Activated T-cell treated with anti-CD3 and anti-CD28 coated beads for 1 hour (primary cell): ENCODE measurements at places on chromosomes 1 and 21.

GRCh38 chr1:75484789-75485188 is 126.1 kb downstream of the SLC44A5 start:
- DNase-seq, result no peak

DNA sequence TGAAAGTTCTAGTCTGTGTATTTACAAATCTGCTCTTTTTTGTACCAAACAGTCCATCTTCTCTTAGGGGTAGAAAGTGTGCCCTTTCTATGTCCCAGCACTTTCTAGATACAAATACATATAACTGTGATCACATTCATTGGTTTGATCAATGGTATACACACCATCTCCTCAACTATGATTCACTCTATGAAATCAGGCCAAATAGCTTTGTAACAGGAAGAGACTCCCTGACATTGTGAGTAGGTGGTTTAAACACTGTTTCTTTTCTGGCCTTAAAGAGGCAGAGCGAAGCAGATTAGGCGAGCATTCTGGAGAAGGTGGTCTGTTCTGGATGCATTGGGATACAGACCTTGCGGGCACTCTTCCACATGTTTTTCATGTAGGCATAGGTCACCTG is 39.3 kb upstream of the EXOSC10 start:
- DNase-seq, result no peak

GRCh38 chr1:9910076-9910422 is at the start of gene CTNNBIP1:
Gene CTNNBIP1, minus strand, starts transcription at chr1:9910269. Its CDS starts 38,205 bp downstream, at chr1:9872064.
- no peak for DNase-seq

DNA sequence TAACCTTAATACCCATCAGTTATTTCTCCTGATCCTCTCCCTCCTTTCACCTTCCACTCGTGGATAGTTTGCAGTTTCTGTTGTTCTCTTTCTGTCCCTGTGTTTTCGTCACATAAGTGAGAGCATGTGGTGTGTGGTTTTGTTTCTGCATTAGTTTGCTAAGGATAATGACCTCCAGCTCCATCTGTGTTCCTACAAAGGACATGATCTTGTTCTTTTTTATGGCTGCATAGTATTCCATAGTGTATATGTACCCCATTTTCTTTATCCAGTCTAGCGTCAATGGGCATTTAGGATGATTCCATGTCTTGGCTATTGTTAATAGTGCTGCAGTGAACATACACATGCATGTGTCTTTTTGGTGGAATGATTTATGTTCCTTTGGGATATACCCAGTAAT is 36.6 kb upstream of the GPR25 start:
- DNase-seq, result no peak

DNA sequence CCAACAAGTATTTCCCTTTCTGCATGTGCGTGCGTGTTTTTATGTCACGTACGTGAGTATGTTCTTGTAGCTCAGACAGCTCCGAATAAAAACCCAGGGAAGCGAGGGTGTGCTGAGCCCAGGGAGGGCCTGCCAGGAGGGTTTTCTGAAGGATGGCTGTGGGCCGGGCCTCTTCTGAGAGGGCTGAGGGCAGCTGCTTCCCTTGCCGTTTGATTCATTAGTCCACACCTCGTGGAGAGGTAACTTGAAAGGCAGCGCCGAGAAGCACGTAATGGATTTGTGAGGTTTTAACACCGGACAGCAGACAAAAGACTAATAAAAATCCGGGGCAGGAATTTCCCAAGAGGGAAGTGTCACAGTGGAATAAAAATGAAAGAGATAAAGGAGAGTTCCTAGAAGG is 29.5 kb downstream of the CD247 start:
- DNase-seq, result no peak

DNA sequence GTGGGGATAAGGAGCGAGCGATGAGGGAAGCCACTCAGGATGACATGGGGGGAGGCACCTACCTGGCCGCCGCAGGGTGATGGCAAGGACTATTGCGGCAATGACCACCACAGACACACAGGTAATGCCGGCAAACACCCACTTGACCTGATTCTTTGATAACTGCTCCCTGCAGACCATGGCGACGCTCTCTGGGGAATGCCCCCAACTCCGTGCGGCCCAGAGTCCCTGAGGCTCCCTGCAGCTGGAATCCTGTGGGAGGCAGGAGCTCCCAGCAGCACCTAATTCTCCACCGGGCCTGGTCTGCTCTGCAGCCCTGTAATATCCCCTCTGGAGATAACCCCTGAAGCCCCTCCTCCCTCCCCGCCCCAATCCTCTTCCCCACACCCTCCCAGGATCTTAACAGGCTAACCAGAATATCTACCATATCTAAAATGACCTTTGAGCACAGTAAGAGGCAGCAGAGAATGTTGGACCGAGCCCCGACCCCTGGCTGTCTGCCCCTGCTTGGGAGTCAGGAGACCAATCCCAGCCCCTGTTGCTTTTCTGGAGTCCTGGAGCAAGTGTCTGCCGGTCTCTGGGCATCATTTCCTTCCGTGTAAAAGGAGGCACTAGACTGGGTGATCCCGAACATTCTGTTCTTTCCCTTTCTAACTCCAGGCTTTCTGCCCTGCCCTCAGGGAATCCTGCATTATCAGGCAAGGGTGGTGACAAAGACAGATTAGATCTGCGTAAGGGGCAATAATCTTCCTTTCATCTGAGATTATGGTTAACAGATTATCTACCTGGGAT is at the start of gene FAM151A:
TSS of gene FAM151A (minus strand) at position 310 of the 792 bp plus-strand sequence. CDS start at position 180, 130 bp downstream.
- no peak for DNase-seq

DNA sequence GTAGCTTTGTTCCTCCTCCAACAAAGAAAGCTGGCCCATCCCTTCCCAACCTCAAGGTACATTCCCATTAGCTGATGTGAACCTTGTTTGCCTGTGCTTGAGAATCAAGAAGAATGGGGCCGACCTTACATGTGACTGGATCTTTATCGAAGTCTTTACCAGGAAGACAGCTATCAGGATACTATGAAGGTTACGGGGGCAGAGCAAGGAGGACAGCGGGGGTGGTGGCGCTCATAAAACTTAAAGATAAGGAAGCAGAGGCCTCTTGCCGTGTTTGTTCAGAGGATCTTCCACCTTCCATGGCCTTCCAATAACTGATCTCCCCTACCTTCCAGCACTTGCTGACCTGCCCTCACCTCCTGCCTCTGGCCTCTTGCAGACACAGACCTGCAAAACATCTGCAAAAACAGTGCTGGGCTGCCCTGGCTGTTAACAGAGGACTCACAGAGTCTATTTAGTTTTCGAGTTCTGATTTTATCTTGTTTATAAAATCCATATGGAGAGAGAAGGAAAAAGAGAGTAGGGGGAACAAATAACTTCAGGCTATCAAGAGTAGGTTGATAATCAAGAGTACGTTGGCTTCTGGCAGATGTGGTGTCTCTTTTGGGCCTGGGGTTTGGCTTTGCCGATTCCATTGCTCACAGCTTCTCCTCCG is 198.0 kb downstream of the HUNK start:
- DNase-seq, result no peak

GRCh38 chr21:36186506-36187399 is 30.1 kb downstream of the DOP1B start:
- no peak for DNase-seq

DNA sequence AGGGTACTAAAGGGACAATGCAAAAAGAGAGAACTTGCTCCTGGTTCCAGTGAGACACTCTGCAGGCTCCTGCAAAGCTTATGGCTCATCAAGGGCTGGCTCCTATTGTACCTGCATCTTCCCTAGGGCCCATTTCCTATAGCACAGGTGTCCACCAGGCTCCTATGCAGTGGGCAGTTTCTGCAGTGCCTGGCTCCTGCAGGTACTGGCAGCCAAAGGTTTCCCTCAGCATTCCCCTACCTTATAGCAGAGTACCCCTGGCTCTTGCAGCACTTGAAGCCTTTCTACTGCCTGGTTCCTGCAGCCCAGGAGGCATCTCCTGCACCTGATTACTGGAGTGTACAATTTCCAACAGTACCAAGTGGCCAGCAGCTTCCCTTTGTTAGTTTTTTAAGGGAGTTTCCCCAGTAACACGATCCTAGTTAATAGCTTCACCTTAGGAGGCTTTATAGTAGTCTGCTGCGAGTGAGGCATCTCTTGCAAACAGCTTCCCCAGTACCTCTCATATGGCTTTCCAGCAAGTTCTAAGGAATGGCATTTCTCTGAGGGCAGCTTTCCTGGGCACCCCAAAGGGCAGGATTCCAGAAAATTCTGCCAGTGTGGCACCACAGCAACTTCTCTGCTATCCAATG is 141.7 kb downstream of the DENND1B start:
- no peak for DNase-seq

DNA sequence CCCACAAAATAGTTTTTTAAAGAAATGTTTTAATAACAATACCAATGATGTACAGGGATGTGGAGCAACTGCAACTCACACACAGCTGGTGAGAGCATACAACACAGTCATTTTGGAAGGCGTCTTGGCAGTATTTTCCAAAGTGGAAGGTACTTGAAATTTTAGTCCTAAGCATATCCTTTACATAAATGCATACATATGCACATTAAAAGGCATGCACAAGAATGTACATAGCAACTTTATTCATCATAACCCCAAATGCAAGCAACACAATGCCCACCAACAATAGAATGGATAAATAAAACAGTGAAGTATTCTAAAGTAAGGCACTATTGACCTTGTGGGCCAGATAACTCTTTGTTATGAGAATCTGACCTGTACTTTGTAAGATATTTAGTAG is 310.1 kb upstream of the ADGRL2 start:
- DNase-seq, result no peak

GRCh38 chr21:44791246-44791645 is 10.4 kb downstream of the UBE2G2 start:
- DNase-seq, result no peak
